ENCODE measurements at places on chromosomes 6 and 20.

DNA sequence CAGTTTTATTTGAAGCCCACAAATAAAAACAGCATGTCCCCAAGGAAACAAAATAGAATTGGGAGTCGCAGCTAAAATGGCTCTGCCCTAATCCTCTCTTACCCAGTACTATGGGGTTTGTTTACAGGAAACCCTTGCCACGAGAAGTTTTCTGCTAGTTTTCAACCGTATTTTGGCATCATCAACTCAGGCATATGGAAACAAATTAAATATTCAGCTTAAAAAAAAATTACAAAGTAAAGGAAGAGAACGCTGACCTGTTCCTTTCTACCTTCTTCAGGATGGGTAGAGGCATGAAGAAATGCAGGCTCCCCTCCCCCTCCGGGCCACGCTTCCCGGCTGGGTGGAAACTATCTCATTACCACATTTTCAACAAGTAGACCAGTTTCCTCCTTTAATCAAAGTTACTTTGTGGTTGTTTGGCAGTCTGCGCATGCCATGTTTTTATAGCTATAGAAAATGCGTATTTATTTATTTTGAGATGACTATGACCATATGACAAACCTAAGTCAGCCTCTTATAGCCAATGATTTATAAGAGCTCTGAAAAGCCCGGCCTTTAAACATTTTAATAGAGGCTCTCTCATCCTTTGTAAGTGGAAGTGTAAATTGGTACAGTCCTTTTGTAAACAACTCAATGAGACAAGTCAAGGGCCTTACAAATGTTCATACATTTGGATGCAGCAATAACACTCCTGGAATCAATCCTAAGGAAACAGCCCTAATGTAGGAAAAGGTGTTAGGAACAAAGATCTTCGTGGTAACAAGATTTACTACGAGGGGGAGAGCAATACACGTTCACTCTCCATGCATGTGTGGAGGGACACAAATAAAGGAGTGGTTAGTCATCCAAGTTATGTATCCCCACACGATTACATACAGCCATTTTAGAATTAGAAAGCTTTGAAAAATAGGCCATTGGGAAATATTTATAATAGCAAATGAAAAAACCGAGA lies 16.1 kb upstream of the ZNF217 start:
- peak; percentile 47 for DNase-seq

DNA sequence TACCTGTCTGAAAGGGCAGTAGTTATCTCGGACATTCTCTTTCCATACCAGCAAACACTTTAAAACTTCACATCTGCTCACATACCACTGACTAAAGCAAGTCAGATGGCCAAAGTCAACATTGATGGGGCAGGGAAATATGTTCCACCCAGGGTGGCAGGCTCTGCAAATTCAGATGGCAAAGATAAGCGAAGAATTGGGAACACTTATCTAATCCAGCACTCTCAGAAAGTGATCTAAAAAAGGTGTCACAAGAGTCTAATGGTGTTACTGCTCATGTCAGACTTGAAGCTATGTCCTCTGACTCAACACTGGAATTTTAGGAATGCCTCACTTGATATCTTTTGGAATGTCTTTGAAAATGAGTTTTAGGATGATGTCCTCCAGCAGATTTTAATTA lies 1086.2 kb downstream of the KIF16B start:
- no peak for DNase-seq

DNA sequence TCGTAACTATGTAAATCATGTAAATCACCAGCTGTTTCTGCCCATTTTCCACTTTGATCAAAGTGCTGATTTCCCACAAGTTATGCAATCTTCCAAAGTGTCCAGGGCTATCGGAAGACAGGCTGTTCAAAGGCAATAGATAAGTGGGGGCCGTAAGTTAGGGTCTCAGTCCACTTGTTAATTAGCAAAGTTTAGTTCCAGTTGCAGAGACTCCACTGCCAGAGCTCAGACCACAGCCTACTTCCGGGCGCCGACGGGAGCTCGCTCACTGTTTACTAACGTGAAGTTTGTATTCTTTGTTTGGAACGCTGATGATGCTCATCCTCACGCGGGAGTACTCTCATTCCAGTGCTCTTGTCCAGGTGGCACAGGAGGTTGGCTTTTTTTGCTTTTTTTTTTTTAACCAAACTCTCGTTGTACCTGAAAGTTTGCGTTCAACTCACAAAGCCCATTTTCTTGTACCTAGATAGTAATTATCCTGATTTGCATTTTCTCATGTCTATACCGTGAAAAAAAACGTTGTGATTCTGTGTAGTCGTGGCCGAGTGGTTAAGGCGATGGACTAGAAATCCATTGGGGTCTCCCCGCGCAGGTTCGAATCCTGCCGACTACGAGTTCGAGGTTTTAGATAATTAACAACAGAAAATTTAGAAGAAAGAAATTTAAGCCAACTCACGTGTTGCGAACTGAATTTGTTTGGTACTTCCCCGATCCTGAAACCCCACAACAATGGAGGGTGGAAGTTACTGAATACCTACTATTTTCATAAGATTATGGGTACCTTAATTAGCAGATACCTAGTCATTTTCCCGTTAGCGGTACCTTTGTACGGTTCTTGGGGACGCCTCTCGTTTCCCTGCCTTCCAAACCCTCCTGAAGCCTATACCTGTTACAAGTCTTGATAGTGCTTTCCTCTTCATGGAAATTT lies 29.9 kb upstream of the ZNF184 start:
- DNase-seq = peak; percentile 81

DNA sequence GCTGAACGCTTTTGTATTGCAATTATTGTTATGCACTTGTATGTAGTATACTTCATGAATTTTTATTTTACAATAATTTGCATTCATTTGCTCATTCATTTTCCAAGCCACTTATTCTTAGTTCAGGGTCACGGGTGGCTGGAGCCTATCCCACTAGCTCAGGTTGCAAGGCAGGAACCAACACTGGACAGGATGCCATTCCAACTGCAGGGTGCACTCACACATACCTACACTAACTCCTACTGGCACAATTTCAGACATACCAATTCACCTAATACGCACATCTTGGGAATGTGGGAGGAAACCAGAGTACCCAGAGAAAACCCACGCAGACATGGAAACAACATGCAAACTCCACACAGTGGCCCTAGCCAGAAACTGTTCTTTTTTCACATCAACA lies 61.8 kb downstream of the LMBRD1 start:
- DNase-seq = no peak

DNA sequence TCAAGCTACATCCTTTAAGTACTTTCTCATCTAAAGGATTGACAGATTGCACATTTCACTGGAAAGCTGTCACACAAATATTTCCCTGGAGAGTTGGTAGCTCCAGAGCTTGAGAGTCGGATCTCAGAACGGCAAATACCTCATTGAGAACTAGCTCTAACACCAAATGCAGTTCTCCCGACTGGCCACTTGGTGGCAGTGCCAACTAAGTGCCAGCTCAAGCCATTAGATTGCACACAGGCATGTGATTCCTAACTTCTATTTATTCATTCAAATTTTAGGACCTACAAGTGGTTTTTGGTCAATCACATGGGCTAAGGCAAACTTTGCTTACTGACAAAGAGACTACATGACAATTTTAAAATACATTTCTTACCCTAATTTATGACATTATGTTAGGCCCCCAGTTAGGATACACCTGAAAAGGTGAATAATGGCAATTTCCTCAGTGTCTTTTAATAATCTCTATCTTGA lies 7.9 kb upstream of the MCHR2 start:
- DNase-seq = peak; percentile 48

All from WTC11 (cell line).